GM23248 (cell line): ENCODE measurements at places on chromosomes 11 and 22. TPM values are rescaled to one million over a fixed set of nuclear protein-coding genes. Genes with fewer than 3 reads are reported as not detected.

DNA sequence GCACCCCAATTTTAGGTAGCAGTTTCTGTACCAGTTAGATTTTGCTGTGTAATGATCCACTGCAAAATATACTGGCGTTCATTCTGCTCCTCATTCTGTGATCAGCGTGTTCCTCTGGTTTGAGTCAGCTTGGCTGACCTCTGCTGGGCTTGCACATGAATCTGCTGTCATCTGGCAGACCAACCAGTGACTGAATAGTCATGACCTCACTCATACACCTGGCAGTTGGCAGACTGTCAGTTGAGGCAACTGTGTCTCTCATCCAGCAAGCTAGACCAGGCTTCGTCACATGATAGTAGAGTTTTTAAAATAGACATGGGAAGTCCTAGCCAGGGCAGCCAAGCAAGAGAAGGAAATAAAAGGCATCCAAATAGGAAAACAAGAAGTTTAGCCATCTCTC, 316.3 kb upstream of the LARGE1 start:
- H3K27me3 ChIP-seq, result no peaks in the 10 kb centered on the region
- no peaks in the 10 kb centered on the region for H3K4me1 ChIP-seq
- no peak overlapping the region for H3K27ac ChIP-seq
- DNase-seq, result no peak
- H3K36me3 ChIP-seq, result no peaks in the 10 kb centered on the region

The IL18 gene
- 48.8 and 51.9 TPM in 2 replicates for polyA plus RNA-seq

DNA sequence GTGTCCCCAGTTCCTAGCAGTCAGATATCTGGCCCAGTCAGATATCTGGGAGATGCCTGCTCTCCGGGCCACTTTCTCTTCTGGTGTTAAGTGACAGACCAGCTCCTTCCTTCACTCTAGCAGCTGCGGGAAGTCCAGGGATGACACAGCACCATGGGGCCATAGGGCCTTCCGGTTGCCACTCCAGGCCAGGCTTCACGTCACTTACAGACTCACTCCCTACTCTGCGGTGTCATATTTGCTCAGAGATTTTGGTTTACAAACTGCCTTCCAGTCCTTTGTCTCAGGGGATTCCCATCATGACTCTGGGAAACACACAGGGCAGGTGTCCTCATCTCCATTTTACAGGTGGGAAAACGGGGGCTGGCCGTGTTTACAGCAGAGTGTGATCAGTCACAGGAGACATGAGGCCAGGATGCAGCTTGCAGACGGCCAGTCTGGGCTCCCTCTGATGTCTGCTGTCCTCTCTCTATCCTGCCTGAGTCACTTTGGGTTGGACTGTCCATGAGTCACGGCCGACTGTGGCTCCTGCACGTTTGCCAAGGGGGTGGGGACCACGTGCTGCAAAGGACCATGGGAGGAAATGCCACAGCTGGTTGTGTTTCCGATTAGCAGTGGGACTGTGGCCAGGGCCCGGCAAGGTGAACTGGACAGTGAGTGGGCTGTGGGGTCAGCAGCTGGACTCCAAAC, 8.2 kb upstream of the TBC1D22A start:
- peak overlapping the region; percentile 98 for H3K27ac ChIP-seq
- DNase-seq, result peak; percentile 100
- no peaks in the 10 kb centered on the region for H3K27me3 ChIP-seq
- H3K4me3 ChIP-seq, result peak overlapping the region; percentile 34
- H3K36me3 ChIP-seq, result no peaks in the 10 kb centered on the region

DNA sequence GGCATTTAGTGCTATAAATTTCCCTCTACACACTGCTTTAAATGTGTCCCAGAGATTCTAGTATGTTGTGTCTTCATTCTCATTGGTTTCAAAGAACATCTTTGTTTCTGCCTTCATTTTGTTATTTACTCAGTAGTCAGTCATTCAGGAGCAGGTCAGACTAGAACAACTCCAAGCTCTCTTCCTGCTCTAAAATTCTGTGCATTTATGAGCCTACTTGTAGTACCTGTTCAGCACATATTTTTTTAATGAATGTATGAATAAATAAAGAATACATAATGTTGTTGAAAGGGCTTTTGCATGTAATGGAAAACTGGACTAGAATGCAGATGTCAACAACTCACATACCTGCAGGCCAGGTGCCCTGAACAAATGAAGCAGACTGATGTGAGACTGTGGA, 13.7 kb upstream of the HEPHL1 start:
- H3K36me3 ChIP-seq, result no peaks in the 10 kb centered on the region
- DNase-seq, result no peak
- no peaks in the 10 kb centered on the region; the same call in 1 of the 2 replicates for H3K27me3 ChIP-seq
- H3K27ac ChIP-seq, result no peak overlapping the region
- no peak overlapping the region for H3K4me3 ChIP-seq

DNA sequence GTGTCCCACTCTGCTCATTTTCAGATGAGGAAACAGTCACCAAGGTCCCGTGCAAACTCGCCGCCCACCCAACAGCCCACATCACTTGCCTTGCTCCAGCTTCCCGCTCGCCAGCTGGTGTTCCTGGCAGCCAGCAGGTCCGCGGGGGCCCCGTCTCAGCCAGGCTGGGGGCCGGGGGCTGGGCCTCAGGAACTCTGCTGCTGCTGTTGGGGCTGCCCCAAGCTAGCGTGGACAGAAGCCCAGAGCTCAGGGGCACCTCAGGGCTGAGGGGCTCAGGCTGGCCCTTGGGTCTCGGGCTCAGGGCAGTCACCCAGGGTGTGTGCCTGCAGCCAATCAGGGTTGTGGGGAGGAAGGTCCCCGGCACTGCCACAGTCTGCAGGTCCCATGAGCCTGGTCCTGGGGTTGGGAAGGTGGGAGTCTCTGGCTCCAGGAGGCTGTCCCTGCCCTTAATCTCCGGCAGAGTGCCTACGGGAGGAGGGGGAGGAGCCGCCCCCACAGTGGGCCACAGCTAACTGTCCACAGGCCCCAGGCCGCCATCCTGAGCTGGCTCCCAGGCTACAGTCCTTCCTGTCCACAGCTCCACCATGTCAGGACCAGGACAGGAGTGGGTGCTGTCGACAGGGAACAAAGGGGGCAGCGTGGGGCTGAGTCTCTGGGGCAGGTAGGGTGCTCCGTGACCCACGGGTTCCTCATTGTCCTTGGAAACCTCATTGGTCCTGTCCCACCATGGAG, 65.2 kb downstream of the ARFGAP3 start:
- peaks cover 7% of the 10 kb centered on the region; the same call in 1 of the 2 replicates for H3K36me3 ChIP-seq
- peak overlapping the region; percentile 55 for H3K27ac ChIP-seq

The SOX6 gene
- 0.37 and 0.49 TPM in 2 replicates for polyA plus RNA-seq

DNA sequence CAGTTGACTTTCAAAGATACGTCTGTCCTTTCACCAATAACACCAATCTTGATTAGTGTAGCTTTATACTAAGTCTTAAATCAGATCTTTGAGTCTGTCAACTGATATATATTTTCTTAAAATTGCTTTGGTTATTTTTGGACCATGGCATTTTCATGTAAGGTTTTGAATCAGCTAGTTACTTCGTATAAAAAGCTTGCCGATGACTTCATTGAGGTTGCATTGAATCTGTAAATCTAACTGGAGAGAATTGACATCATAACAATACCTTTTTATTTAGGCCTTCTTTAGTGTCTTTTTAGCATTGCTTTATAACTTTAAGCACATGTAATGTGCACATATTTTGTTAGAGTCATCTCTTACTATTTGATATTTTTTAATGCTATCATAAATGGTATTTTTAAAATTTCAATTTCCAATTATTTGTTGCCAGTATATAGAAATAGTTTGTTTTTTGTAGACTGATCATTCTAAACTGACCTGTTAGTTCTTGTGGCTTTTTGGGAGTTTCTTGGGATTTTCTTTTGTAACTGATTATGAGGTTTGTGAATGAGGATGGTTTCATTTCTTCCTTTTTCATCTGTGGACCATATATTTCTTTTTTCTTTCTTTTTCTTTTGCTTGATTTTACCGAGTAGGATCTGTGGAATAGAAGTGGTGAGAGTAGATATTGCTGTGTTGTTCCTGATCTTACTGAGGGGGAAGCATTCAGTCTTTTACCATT, 61.4 kb downstream of the DDX10 start:
- DNase-seq, result no peak
- H3K4me3 ChIP-seq, result no peak overlapping the region
- H3K4me1 ChIP-seq, result no peaks in the 10 kb centered on the region
- H3K36me3 ChIP-seq, result peaks cover 17% of the 10 kb centered on the region
- H3K27ac ChIP-seq, result no peak overlapping the region

The OSBPL5 gene
- polyA plus RNA-seq, result 25.3 and 27.9 TPM in 2 replicates

- no peak overlapping the region for H3K4me3 ChIP-seq
- H3K27me3 ChIP-seq, result no peaks in the 10 kb centered on the region
Observed at GRCh38 chr11:73520353-73521061, 77.4 kb downstream of the FAM168A start.

GRCh38 chr11:85628771-85629341, 463 bp downstream of the TMEM126B start:
- H3K4me3 ChIP-seq, result peak overlapping the region; percentile 99
- peak; percentile 56 for DNase-seq
- H3K27me3 ChIP-seq, result no peaks in the 10 kb centered on the region
- H3K27ac ChIP-seq, result peak overlapping the region; percentile 59
- peaks cover 16% of the 10 kb centered on the region for H3K4me1 ChIP-seq

DNA sequence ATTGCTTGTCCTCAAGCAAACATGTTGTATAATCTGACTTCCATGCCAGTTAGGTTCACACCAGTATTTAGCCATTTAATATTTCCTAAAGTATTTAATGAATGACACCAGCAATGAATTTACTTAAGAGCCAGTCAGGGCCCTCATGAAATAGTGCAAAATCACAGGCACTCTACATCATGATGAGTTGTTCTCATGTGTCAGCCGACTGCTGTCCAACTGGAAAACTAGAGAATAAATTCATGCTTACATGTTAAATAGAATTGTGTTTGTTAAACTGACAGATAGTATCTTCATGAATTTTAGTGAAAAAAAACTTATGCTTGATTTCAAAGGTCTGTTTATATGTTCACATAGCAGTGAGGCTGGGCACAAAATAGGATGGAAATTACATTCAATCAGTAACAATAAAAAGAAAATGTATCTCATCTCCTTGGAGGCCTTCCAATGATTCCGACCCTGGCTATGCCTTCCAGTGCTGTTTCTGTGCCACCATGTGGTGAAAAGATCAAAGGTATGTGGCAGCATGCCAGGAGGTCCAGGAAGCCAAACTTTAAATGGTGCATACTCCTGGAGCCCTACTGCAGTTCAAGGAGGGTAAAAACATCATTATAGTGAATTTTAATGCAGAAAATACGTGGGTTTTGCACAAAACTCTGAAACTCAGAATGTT, 45.2 kb downstream of the CTSC start:
- H3K27ac ChIP-seq, result no peak overlapping the region
- H3K36me3 ChIP-seq, result no peaks in the 10 kb centered on the region; the same call in 1 of the 2 replicates
- no peak overlapping the region for H3K4me3 ChIP-seq

DNA sequence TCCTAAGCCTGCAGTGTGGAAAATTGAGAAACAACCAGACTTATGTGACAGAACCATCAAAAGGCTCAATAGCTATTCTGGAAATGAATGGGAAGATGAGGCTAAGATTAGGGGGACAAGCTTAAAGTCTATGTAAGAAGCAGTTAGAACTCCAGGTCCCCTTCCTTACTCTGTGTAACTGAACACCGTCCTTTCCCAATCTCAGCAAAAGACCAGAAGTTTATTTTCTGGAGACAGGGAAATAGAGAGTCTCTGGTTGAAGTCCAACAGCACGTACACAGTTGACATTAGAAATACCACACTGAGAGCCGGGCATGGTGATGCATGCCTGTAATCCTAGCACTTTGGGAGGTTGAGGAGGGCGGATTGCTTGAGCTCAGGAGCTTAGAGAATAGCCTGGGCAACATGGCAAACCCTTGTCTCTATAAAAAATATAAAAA, 93.9 kb downstream of the CD44 start:
- peaks cover 23% of the 10 kb centered on the region for H3K4me1 ChIP-seq
- H3K27ac ChIP-seq, result peak overlapping the region; percentile 11; the same call in 1 of the 2 replicates
- no peak for DNase-seq
